ENCODE measurements at places on chromosomes 6 and 20.

DNA sequence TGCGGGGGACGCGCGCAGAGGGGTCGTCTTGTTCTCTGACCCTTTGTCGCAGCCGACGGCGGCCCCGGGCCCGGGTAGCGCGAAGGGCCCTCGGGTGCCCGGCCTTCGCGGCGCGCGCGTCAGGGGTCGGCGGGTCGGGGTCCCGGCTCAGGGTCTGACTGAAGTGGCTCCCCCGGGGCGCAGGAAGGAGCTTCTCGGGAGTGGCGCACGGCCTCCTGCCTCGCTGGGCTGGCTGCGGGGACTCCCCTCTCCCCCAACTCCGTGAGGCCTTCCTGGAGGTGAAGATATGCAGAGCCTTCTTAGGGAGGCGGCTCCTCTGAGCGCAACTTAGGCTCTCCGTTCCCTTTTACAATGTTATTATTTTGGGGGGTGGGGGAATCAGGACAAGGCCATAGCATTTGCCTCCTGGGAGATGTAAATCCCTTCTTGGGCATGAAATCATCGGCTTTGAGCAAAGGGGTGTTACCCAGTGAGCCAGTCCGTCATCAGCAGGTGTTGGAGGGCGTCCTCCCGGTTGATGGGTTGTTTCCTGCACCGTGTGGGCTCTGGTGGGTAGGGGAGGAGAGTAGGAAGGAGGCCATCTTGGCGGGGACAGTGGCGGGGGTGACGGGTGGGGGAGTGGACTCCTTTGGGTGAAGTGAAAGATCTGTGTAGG is 523 bp downstream of the CDS2 start:
- peak; percentile 88 for DNase-seq

- DNase-seq = no peak
These were observed 20.5 kb downstream of the NCOA7 start for GRCh38 chr6:125811259-125811658.

GRCh38 chr6:28589234-28589956 is 63.7 kb downstream of the GPX5 start:
- DNase-seq = peak; percentile 45

DNA sequence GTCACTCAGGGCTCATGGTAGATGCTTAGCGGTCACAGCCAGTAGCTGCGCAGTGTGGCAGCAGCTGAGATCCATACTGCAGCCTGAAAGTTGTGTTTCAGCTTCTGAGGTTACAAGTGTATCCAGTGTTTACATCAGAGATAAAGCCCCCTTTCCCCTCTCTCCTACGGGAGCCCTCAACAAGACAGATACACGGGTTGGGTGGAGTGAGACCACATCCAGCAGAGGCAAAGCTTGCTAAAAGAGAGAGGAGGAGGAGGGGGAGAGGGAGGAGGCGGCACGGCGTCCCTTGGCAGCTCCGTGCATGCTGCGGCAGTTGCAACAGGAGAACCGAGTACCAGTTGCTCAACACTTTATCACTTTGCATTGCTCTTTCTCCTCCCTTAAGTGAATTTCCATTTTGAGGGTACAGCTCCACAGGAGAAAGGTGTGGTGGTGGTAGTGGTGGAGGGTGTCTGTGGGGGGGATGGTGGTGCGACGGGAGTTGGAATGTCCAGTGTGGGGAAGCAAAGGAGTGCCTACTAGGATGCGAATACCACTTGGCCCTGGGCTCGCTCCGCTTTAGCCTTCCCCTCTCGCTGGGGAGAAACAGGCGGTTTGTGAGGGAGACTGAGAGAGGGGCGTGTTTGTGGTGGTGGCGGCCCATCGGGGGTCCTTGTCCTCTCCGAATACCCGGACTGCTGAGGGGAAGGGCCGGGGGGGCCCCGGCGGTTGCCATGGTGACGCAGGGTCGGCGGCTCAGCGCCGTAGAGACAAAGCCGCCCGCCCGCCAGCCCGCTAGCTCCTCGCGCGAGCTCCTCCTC is 405 bp upstream of the RNF182 start:
- peak; percentile 50 for DNase-seq

GRCh38 chr6:104201557-104201956 is 658.2 kb downstream of the HACE1 start:
- DNase-seq = no peak

GRCh38 chr20:40692240-40693011 is 3.4 kb upstream of the MAFB start:
- DNase-seq = no peak

DNA sequence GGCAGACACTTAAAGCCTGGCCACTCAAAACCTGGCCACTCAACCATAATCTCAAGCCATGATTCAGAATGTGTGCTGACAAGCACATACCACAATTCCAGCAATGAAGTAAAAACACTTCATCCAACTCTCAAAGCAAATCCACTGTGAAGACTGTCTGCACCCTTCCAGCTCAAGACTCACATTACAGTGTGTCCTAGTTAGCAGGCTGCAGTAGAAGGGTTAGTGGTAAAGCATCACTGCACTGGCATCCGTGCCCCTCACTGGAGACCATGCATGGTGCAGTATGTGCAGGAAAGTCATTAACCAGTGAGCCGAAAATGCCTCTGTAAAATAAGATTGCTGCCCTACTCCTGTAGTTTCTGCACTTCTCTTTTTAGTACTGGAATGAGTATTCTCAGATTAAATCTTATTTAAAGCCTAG is 43.4 kb downstream of the SLC23A2 start:
- no peak for DNase-seq

GRCh38 chr6:41942067-41942851 is 651 bp upstream of the CCND3 start:
- DNase-seq = no peak

DNA sequence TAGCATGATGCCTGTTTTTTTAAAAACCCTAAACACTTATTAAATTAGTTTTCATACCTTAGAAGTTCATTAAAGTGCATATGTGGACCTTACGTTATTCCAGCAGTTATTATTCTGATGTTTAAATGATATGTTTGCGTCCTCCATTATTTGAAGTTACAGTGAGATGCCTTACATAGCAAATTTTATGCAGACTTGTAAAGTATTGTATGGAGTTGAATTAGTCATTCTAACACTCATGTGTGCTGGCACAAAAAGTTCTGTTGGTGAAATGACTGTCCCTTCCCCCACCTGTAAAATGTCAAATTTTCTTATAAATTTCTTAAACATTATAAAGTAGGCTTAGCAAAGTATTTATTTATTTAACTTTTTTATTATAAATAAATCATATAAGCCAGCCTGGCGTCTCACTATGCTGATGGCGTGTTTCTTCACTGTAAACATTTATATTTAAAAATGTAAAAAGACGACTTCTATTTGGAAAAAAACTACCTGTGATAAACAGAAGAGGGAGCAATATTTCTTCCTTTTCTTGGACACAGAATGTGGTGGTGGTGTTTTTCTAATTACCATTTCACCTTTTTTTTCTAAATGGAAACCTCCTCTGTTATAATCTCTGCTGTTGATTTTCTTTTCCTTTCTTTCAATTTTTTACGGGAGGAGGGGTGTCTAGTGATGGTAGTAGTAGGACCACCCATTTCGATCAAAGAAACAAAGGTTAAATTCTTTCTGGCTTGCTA is 155.4 kb downstream of the RFPL4B start:
- DNase-seq = no peak

Measured in activated CD8-positive, alpha-beta T cell treated with anti-CD3 and anti-CD28 coated beads, Interleukin-2, amount 10 ng/mL, durations not matched to agents 7 days and 5 days (primary cell).